GM23248 (cell line): ENCODE measurements at places on chromosomes 4 and X. TPM values are rescaled to one million over a fixed set of nuclear protein-coding genes. Genes with fewer than 3 reads are reported as not detected.

KCND1 gene
- total RNA-seq: 0.65 and 1.5 TPM in 2 replicates

MAGEA1 gene
- not detected in 2 replicates for total RNA-seq

DNA sequence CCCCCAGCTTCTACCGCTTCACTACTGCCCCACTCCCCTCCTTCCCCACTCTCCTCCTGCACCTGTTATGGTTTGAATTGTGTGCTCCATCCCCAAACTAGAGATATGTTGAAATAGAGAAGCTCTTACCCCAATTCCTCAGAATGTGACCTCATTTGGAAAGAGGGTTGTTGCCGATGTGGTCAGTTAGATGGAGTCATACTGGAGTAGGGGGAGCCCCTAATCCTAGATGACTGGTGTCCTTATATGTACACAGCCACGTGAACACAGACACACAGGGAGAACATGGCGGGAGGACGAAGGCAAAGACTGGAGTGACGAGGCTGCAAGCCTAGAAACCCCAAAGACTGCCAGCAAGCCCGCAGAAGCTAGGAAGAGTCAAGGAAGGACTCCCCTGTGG, 84.3 kb downstream of the FHDC1 start:
- no peak for DNase-seq
- no peaks in the 10 kb centered on the region for H3K36me3 ChIP-seq
- no peaks in the 10 kb centered on the region for H3K4me1 ChIP-seq

DNA sequence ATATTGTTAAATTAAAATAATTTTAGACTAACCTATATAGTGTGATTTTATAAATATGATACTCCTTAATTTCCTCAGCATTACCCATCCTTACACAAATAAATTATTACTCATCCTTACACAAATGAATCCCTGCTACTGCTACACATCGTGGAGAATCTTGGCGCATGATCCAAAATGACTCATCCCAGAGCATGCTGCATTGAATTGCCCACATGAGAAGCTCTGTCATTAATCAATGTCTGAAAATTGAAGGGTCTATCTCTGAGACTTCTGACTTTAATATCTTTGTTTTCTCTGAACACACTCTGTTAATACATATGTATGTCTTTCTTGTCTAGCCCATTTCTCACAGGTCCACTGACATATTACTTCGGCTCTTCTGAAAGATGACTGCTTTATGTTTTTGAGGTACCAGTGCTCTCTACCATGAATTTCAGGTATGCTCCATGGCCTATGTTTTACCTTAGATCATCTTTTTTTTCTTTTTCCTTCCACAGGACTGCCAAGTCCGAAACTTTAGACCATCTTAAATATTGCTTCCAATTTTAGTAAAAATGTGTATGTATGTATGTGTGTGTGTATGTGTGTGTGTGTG, 15.7 kb upstream of the DUSP21 start:
- no peaks in the 10 kb centered on the region for H3K36me3 ChIP-seq
- H3K4me3 ChIP-seq: no peak overlapping the region
- H3K27ac ChIP-seq: no peak overlapping the region

DNA sequence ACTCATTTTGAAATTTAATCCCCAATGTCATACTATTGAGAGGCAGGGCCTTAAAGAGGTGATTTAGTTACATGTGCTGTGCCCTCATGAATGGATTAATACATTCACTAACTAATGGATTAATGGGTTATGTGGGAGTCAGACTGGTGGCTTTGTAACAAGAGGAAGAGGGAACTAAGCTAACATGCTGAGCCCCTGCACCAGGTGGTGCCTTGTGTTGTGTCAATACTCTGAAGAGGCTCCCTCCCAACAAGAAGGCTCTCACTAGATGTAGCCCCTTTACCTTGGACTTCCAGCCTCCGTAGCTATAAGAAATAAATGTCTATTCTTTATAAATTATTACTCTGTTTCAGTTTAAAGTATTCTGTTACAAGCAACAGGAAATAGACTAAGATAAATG, 411.9 kb upstream of the EMCN start:
- no peak for DNase-seq
- H3K4me3 ChIP-seq: no peak overlapping the region
- peaks cover 14% of the 10 kb centered on the region for H3K4me1 ChIP-seq

DNA sequence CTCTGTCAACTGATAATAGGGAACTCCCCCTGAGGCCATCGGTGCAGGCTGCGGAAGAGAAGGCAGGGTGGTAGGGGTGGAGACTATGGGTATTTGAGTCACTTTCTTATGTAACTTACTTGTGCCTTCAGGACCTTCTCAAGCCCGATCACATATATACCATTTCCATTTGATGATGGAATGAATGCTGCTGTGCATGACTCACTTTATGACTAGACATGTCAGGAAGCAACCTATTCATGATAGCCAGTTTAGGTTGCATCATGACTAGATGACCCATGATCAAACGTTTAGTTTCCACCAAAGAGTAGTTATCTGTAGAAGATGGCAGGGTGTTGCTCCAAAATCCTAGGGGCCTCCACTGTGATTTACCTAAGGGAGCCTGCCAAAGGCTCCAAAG, 435.5 kb downstream of the DTHD1 start:
- H3K4me1 ChIP-seq: no peaks in the 10 kb centered on the region
- no peak overlapping the region for H3K27ac ChIP-seq
- DNase-seq: no peak

DNA sequence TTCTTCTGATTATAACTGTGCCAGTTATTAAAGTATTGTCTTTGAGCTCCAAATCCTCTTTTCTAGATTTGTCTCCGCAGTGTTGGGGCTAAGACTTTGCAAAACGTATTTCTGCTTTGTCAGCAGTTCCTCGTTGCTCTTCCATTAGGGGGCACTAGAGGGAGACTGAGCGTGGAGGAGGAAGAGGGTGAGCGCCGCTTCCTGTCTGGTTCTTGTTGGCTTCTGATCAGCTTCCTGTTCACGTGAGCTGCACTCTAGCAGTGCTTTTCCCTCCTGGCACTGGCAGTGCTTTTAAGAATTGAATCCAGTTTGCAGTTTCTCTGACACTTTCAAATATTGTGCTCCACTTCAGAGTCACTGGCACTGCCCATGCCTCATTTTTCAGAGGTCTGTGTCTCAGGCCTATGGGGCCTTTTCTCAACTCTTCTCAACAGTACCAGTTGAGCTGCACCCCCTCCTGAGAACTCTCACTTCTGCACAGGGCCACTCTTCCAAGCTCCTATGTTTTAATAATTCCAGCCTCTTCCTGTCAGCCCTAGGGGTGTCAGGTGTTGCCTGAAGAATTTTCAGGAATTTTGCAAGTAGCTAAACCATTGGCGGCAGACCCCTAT, 54.4 kb upstream of the LCORL start:
- no peak overlapping the region for H3K4me3 ChIP-seq
- no peak overlapping the region for H3K27ac ChIP-seq
- H3K27me3 ChIP-seq: no peaks in the 10 kb centered on the region; the same call in 1 of the 2 replicates
- no peaks in the 10 kb centered on the region for H3K4me1 ChIP-seq
- DNase-seq: peak; percentile 12
- no peaks in the 10 kb centered on the region for H3K36me3 ChIP-seq

- no peaks in the 10 kb centered on the region for H3K36me3 ChIP-seq
- H3K4me3 ChIP-seq: no peak overlapping the region
Measured at GRCh38 chrX:16643176-16643575, 6.8 kb upstream of the S100G start.

DNA sequence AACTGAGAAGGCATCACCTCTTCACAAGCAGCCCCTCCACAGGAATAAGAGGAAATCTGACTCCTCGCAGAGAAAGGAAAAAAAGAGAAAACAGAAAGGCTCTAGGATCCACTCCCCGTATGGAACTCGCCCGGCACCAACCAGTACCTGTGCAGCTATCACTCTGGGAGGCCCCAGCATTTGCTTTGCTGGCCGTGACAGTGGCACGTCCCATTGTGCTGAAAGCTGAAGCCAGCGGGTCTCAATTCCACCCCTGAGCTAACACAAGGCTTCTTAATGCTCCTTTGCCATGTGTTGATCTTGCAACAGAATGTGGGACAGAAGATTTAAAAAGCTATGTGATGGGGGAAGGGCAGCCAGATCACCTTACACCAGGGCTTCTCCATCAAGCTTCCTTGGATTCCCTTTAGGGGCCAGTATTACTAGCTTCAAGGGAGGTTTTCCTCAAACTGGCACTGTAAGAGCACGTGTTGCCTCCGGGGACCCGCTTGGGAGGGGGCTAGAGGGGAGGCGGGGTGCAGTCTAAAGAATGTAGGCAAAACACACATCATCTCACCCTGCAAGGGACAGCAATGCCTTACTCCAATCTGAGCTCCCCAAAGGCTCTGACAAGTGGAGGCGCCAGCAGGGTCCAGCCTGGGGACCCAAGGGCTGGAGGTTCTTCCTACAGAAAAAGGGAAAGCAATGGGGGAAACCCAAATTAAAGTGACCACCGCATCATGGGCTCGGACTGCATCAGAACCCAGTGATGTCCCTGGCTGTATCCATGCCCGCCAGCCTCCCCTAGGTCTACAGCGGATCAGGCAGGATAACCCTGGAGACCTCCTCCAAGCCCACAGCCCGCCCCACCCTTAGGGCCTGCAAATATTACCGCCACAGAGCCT, 1.2 kb downstream of the USP46 start:
- H3K36me3 ChIP-seq: no peaks in the 10 kb centered on the region
- no peak overlapping the region for H3K27ac ChIP-seq
- DNase-seq: peak; percentile 49
